Muscle of leg (tissue), 16 donors: ENCODE measurements at places on chromosomes 5 and 9. TPM values are rescaled to one million over a fixed set of nuclear protein-coding genes. Genes with fewer than 3 reads are reported as not detected.

- DNase-seq = peak; percentile 88
Measured at GRCh38 chr9:110555551-110556331, 23.8 kb downstream of the SVEP1 start.

DNA sequence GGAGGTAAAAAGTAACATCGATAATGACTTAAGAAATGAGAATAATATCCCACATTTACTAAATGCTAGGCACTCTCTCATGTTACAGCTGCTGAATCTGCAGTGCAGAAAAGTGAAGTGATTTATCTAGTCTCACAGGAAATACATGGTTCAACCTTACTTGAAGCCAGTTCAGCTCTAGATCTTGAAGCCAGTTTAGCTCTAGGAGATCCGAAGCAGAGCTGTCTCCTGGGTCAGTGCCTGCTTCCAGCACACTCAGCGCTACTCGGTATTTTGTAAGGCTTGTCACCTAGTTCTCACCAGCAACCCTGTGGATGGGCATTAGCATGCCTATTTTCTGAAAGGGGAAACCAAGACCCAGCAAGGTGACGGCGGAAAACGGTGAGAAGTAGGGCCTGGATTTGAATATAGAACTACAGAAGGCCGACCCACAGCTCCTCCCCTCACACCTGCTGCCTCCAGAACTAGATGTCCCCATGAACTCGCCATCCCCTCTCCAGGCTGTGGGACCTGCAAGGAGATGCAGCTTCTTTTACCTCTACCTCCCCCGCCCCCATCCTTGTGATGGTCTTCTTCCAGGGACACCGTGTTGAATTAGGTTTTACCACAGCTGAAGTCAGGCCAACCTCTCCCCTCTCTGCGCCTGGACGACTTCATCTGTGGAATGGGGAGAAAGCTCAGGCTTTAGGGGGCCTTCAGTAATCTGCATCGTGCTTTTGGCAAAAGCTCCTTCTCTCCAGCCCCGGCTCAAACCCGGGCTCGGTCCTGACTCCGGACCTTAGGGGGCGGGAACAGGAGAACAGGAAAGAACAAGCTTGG lies 4.4 kb upstream of the MSX2 start:
- no peak for DNase-seq

DNA sequence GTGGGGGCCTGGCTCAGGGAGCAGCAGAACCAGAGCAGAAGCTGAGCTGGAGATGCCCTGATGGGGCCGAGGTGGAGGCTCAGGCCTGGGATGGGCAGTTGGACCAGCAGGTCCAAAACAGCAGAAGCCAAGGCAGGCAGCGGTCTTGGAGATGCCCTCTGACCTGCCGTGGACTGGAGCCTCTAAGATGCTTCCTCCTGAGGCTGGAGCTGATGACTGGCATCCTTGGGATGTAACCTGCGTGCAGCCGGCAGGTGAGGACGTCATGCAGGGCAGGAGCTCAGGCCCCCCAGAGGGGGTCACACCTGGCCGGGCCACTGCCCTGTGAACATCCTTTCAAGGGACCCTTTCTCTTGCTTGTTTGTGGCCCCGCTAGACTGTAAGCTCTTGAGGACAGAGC lies 162.0 kb downstream of the RGS3 start:
- DNase-seq = no peak

DNA sequence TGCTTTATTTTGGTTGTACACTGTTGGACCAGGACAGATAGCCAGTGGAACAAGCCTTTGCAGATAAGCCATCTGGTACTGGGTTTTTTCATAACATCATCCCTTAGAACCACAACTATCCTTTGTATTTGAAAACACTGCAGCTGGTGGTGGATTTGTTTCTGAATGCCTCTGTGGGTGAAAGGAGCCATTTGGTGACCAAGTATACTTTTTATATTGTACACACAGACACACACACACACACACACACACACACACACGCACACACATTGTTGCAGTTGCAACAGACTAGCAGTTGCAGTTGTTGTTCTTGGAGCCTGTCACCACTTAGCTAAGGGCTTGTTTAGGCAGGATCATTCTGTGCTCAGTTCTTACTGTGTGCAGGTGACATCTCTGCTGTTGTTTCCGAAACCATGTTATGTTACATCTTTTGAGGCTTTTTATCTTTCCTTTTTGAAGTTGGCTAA lies 22.9 kb upstream of the CAVIN4 start:
- DNase-seq = peak; percentile 18

GRCh38 chr5:158387499-158387898 lies 528.6 kb upstream of the CLINT1 start:
- no peak for DNase-seq

DNA sequence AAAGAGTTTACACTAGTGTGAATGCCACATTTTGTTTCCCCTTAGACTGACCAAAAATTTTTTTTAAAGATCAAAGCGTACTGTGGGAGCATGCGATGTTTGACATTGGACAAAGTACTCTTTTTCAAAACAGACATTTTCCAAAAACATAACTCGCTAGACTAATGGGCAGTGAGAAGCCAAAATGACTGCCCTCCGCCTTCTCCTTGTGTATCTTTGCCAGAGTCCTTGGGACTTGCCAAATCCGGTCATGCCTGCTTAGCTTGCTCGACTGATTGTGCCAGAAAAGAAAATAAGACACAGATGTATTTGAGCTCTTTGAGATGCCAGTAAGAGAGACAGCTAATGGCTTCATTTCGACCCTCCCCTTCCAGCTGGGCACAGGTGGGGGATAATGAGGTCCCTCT lies 157.5 kb downstream of the MAPKAP1 start:
- peak; percentile 93 for DNase-seq

SPATA6L gene
- 0.25 TPM for polyA plus RNA-seq
